CD4-positive, alpha-beta T cell treated with Interleukin-21 for 1 hour (primary cell): ENCODE measurements at places on chromosomes 7 and 10.
A peak's percentile ranks its signal among the peaks of the same experiment; 100 is the strongest.

- DNase-seq, result no peak
Measured at GRCh38 chr7:7496311-7496710, 39.4 kb downstream of the COL28A1 start.

- no peak for DNase-seq
Measured at GRCh38 chr7:72406820-72407403, 5.2 kb downstream of the CALN1 start.

- DNase-seq, result no peak
Measured at GRCh38 chr10:34119456-34119855, 695.6 kb downstream of the PARD3 start.

DNA sequence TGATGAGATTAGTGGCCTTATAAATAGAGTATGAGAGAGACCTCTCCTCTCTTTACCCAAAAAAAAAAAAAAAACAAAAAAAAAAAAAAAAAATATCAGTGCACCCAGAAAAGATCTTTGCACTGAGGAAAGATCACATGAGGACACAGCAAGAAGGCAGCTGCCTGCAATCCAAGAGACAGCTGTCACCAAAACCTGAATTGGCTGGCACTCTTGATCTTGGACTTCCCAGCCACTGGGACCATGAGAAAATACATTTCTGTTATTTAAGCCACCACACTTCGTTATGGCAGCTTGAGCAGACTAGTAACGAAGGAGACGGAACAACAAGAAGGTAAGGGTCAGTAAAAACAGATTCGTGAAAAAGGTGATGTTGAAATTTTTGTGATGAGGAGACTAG is 47.0 kb downstream of the TMEM106B start:
- peak; percentile 2 for DNase-seq

GRCh38 chr7:34675749-34676374 is 17.8 kb downstream of the NPSR1 start:
- DNase-seq, result peak; percentile 24

- no peak for DNase-seq
Measured at GRCh38 chr10:120069700-120070099, 177.2 kb downstream of the SEC23IP start.

DNA sequence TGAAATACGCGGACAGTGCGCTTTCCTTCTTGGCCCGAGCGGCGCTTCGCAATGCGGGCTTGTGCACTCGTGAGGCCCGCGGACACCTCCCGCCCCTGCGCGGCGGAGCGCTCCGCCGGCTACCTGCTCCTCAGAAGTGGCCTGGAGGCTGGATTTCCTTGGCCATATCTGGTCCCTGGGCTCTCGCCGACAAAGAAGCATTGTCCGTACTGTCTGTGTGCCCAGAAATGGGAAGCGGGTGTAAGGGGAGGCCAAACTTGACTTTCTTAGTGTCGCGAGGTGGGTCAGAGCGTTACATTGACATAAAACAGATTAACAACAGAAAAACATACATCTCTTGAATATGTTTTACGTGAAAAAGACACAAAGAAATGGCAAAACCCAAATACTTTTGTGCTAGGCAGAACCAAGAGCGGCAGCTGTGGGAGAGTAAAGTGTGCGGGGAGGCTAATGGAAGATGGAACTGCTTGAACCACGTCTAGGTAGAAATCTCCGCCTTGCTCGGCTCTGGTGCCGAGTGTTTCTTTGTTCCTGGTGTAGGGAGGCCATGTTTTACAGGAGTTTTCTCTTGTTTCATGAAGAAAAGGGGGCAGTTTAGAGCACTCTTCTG is 1.4 kb downstream of the LANCL2 start:
- DNase-seq, result peak; percentile 37
